ENCODE measurements at places on chromosomes 2 and 18.
A peak's percentile ranks its signal among the peaks of the same experiment; 100 is the strongest.

- no peak for DNase-seq
Observed at GRCh38 chr2:181836583-181836982, 54.9 kb upstream of the ITPRID2 start.

DNA sequence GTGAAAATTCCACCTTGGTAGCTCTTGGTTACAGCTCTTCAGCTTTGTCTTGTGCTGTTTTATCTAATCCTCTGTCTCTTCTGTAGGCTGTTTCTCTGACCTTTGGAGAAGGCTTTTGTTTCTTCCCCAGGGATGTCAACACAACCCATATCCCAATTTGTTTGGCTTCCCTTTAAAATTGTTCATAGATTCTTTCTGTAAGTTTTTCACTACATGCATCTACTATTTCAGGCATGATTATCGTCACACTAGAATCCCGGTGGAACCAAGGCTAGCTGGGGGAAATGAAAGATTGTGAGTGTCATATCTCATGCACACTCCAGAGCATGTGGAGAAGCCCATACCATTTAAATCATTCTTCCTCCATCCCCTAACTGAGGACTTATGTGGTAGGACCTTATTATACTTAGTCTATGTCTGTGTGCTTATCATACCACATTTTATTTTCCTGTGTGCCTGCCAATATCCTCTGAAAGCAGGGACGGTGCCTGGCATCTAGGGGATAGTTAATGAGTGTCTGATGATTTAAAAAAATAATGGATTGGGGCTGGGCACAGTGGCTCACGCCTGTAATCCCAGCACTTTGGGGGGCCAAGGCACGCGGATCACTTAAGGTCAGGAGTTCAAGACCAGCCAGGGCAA is 59.9 kb downstream of the CRIM1 start:
- DNase-seq = no peak

GRCh38 chr2:123597988-123598387 is 427.1 kb upstream of the CNTNAP5 start:
- DNase-seq = no peak

GRCh38 chr18:475202-476031 is 25.1 kb downstream of the COLEC12 start:
- DNase-seq = no peak

- DNase-seq = no peak
Observed at GRCh38 chr2:210442878-210443277, 33.7 kb downstream of the LANCL1 start.

DNA sequence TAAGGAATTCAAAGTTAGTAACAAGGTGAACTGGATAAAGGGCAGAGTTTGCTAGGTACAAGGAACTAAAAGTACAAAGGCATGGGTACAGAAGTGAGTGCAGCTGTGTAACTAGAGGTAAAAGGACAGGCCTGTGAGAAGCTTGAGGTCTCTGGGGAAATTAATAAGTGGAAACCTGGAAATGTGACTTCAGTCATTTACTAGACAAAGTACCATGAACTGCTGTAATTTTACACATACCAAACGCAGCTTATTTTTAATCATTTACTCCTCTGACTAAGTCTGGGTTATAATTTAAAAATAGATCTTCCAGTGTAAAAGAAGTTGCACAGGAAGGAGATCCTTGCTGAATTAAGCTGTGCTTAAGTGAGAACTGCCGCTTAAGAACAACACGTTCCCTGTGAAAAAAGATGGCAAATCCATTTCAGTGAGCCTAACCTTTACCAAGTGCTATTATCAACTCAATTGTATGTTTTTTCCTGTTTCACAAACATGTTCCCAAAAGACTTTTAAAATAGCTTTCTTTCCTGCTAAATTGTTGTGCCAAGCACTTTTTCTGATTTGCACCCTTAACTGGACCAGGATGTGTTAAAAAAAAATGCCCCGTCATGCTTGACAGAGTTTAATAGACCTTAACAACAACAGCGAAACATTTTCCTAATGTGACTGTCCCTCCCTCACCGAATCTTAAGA is 44.3 kb downstream of the CALCRL start:
- no peak for DNase-seq

GRCh38 chr18:7415081-7415894 is 151.8 kb upstream of the PTPRM start:
- no peak for DNase-seq

DNA sequence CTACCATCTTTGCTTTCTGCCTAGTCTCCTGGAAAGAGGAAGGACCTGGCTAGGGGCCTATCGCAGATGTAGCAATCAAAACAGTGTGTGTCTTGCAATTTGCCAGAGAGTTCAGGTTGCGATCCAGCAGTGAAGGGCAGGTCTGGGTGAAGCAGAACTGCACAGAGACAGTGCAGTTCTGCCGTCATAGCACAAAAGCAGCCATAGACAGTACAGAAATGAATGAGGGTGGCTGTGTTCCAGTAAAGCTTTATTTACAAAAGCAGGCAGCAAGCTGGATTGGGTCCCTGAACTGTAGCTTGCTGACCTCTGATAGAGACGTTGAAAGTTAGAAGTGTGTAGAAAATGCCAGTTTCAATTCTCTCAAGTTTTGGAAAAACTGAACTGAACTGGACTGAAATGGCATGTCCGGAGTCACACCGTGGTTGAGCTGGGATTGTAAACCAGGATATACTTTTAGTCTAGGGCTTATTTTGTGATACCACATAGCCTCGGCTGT is 186.8 kb downstream of the LTBP1 start:
- DNase-seq = no peak

- DNase-seq = no peak
Observed at GRCh38 chr2:202432776-202433175, 56.6 kb downstream of the BMPR2 start.

DNA sequence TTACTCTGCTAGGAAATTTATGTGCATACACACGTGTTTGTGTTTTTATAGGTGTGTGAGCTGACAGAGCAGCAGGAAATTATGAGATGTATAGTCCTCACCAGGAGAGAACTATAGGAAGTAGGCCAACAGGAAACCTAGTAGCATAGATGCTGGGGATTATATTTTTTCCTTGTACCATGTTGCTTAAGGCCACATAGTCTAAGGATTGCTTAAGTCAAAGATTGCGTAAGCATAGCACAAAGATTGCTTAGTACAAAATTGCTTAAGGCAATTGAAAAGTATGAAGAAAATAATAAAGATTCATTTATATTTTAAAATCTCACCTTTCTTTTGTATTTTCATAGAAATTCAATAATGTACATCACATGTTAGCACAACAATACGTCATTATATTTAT is 18.7 kb upstream of the CCDC102B start:
- DNase-seq = no peak

DNA sequence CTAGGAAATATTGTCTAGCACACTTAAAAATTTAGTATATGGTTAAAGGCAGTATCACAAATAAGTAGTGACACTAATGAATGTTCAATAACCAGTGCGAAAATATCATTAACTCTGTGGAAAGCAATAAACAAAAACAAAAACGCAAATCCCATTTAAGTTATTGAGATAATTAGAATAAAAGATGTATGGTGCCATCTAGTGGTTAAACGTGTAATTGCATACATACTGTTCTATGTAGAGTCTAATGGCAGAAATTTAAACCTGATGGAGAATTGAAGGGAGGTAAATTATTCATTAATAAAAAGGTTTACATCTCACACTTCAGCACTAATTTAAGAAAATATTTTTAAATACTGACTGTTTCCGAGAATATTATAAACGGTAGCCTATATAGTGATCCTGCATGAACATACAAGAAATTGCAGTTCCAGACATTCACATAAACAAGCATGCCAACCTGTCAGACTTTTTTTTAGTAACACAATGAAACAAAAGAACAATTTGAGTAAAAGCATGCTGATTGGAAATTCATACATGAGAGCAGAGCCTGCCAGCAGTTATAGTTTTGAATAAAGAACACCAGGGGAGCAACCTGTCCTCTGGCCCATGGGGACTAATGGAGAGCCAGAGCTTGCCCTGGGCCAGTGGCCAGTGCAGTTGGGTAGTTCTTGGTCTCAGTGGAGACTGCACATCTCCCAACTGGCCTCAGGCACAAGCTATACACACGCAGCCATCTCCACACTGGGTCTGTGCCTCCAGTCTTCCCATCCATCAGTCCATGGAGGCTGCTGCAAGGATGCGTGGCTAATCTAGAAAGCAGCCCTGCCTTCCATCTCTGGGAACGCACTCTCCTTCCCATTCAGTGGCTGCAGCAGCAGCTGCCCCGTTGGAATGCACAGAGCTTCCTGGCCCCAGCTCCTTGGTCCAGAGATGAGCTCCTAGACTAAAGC is 28.0 kb downstream of the GCG start:
- peak; percentile 76 for DNase-seq

DNA sequence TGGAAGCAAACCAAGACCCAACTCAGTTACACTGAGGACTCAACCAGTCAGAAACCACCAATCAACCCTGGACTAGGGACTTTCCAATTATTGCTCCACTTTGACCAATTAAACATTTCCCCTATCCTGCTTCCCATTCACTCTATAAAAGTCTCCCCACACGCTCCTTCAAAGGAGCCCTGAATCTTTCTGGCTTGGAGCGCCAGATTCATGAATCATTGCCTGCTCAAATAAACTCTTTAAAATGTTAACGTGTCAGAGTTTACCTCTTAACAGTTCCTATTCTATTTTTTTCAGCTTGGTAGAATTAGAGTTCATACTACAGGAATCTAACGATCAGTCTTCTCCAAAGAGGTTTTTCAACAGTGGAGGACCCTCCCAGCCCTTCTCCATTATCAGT is 20.7 kb upstream of the SULT1C2 start:
- DNase-seq = no peak

DNA sequence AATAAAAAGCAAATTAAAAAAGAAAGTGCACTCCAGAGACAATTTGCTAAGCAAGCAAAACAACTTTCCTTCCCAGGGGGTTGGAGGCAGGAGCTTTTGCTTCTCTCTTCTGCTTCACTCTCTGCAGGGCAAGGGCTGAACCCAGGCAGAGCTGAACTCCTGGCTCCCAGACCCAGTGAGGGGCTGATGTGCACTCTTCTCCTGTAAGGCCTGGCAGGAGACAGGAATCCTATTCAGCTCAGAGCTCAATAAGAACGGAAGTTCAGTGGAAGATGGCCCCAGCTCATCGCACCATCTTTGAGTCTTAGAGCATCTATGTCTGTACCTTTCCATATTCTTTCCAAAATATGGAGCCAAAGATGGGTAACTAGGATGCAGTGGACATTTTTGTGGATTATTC is 29.1 kb downstream of the CIB4 start:
- no peak for DNase-seq

DNA sequence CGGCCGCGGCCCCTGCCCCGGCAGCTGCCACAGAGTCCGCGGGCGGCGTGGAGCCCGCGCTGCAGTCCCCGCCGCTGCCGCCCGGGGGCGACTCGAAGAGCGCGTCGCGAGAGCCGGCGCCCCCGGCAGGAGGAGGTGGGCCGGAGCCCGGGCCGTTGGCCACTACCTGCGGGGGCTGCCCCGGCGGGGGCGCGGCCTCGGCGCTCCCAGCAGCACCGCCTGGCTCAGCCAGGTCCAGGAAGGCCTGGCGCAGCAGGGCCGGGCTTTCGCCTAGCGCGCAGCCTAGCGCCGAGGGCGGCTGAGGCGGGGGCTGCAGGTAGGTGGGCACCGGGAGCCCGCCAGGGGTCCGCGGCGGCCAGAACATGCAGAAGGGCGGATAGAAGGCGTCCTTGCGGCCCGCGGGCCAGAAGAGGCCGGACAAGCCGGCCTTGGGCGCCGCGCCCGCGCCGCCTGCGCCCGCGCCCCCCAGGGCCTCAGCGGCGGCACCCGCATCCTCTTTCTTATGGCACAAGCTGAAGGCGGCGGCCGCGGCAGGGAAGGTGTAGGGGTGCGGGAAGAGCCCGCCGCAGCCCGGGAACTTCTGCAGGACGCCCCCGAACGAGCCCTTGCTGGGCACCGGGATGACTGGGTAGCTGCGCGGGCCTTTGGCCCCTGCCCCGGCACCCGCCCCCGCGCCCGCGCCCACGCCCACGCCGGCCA is 3.9 kb downstream of the SKOR2 start:
- DNase-seq = no peak

DNA sequence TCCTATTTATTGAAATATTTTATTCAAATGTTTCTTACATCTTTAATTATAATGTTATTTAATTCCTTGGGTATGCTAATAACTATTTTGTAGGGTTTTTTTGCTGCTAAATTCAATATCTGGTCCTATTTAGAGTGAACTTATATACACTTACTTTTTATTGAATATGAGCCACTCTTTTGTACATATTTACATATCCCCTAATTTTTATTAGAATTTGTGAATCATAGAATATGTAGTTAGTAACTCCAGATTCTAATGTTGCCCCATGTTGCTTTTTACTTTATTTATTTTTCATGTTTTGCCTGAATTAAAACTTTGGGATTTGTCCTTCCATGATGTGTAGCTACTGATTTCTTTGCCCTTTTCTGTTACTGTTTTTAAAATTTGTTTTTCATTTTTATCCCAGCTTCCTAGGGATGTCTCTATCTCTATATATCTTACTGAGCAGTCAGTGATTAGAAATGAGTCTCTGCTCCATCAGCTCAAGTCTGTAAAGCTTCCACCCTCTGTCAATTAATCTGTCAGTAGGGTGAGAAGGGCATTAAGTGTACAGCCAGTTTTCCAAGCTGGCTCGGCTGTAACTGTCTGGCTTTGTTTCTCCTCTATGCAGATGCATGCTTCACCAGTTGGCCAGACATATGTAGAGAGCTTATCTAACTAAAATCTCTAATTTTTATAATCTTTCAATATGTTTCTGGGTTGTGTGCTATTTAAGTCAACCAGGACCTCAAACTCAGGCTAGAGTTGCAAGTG is 256.9 kb downstream of the CDH19 start:
- DNase-seq = no peak

DNA sequence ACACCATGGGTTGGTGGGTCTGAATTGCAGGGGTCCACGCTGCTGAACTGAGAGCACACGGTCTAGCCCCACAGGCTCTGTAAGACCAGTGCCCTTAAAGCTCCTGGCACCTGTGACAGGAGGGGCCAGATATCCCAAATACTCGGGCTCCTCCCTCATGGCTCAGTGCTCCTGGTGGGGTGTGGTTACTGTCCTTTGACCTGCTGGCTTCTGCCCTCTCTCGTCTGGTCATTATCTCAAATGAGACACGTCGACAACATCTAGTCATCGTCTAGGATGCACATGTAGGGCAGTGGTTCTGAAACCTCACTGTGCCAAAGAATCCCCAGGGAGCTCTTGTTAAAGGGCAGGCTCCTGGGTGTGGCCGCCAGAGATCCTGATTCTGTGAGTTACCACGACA is 258.4 kb downstream of the LOXHD1 start:
- no peak for DNase-seq

DNA sequence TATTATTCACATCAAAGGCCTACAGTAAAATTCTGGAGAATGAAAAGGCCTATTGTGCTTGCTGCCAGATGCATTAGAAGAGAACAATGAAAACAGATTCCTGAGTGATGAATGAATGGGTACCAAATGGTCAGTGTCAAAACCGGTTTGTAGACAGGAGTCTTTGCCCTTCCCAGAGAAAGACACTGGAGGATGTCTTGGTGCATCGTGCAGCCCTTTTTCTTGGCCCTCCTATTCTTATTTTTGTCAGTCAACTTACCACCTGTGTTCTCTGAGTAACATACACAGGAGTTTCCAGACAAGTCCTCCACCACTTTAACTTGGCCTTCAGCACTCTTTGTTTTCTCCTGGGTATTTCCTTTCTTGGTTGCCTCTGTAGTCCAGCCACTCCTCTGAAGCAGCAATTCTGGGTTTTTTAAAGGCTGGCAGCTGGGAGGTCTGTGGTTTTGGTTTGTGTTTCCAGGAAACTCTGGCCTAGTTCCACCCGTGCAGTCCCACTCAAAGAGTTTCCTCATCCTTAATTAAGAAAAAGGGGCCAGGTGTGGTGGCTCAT is 29.4 kb downstream of the PSTPIP2 start:
- peak; percentile 37 for DNase-seq

GRCh38 chr18:9563331-9563730 is 51.0 kb downstream of the PPP4R1 start:
- DNase-seq = no peak

- no peak for DNase-seq
Observed at GRCh38 chr2:76194031-76194775, 483.5 kb upstream of the GCFC2 start.
